ENCODE measurements at places on chromosomes 3 and 15.

DNA sequence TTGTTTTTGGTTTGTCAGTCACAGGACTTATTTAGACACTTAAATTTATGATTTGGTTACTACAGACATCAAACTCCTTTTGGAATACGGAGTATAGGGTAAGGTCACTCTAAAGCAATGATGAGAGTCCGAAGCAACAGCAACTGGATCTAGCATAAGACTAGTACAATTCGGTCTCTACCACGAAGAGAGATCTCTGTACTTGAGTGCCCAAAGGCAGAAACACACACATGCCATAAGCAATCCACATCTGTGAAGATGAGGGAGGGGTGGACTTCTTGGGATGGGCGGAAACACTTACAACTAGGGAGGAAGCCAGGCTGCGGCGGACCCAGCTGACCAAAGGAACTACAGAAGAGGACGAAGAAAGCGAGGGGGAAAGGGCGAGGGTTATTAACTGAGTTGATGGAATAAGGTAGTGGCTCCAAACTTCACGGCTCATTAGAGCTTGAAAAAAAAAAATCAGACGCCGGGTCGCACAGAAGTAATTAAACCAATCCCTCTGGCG, 595 bp downstream of the DPH6 start:
- DNase-seq: peak; percentile 7

DNA sequence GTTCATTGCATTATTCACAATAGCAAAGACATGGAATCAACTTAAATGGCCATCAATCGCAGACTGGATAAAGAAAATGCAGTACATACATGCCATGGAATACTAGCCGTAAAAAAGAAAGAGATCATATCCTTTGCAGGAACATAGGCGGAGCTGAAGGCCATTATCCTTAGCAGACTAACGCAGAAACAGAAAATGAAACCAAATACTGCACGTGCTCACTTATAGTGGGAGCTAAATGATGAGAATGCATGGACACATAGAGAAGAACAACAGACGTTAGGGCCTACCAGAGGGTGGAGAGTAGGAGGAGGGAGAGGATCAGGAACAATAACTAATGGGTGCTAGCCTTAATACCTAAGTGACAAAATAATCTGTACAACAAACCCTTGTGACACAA, 57.9 kb downstream of the RASA2 start:
- DNase-seq: no peak

DNA sequence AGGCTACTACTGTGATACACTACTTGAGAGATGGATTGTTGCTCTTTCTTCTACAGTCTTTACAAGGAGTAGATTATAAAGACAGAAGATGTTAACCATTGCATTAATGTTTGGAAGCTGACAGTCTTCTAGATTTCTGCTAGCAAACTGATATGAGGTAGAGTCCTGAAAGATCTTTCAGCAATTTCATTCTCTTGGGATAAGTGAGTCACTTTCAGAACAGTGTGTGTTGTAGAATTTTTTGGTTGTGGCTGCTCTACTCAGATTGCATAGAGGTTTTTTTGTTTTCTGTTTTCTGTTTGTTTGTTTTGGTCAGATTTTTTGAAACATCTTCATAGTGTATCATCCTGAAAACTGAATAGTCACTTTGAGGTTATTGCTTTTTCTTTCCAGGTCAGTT, 17.1 kb downstream of the TNFSF10 start:
- no peak for DNase-seq

GRCh38 chr3:13282358-13282985, 137.7 kb downstream of the NUP210 start:
- DNase-seq: peak; percentile 62

GRCh38 chr3:2978977-2979732, 131.0 kb downstream of the IL5RA start:
- no peak for DNase-seq

- DNase-seq: no peak
Measured at GRCh38 chr15:28024889-28025250, 74.2 kb downstream of the OCA2 start.

DNA sequence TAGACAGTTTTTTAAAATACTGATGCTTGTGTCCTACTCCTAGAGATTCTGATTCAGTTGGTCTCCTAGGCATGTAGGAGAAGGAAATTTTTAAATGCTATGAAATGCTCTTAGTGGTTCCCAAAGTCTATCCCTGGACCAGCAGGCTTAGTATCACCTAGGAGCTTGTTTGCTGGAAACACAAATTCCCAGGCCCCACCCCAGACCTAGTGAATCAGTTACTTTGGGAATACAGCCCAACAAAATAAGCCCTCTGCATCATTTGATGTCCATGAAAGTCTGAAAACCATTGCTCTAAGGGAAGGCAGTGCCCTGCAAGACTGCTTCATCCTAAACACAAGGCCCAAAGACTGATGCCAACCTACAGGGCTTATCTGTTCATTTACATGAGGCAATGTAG, 36.3 kb downstream of the CCNL1 start:
- no peak for DNase-seq

DNA sequence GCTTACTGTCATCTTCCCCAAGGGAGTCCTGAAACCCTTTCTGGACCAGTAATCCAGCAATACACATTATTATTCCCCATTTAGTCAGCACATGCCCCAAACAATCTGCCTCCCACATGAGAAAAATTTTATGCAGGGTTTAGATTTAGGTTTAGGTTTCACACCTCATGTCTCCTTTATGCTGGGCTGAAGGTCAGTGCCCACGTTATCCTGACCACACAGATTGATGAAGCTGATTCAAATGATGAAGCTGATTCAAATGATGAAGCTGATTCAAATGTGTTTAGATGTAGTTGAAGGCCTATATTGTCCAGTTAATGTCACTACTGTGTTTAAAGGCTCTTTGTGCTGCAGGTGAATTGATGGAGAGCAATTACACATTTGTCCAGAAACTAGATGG, 18.1 kb upstream of the ZBED2 start:
- no peak for DNase-seq

DNA sequence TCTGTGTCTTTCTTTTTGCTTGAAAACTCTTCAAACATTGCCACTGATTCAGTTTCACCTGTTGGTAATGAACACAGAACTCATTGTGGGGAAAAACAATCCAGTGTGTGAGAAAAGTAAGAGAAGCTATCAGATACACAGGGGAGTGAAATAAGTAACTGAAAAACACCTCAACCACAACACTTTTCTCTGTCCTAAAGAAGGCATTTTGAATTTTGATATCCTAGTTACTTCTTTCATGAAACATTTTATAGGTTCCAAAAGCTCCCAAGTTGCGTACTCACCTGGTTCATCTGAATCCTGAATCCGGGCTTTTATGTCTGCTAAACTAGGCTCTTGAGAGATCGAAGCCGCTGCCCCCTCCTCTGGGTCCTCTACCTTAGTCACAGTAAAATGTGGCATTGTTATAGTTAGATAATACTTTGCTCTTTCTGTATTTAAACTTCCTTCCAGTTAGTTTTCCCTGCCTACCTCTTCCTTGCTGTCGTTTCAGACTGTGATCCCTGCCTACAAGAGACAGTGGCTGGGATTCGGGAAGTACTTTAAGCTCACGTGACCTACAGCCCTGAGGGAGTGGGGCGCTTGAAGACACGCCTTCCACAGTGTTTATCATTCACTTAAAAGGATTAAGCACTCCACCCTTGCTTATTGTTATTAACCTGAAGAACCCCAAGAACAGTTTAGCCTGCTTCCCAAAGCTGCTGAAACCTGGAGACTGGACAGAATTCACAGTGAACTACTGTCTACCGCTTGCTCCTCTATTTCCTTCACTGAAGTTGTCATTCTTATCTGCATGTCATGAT, 19.1 kb downstream of the SLC12A6 start:
- DNase-seq: peak; percentile 34

- no peak for DNase-seq
Measured at GRCh38 chr15:89389841-89390603, 55.4 kb upstream of the POLG start.

DNA sequence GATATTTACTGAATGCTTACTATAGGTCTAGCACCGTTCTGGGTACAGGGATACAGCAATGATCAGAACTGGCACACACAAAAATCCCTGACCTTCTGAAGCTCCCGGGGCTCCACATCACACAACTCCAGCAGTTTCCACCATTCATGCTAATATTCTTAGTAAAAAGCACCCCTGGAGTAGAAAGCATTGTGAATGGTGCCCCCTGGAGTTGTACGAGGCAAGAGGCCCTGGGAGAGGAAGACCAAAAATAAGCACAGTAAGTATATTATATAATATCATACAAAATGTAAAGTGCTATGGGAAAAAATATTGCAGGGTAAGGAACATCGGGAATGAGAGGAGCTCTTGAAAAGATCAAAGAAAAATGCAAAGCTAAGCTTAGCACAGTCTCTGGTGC, 790 bp upstream of the SRGAP3 start:
- DNase-seq: no peak

- DNase-seq: no peak
Measured at GRCh38 chr3:179309225-179310078, 13.4 kb upstream of the ZNF639 start.

GRCh38 chr15:66838671-66839239, 136.7 kb downstream of the SMAD6 start:
- peak; percentile 35 for DNase-seq

- DNase-seq: no peak
Measured at GRCh38 chr3:127535901-127536829, 54.4 kb downstream of the TPRA1 start.

GRCh38 chr15:69389426-69389825, 24.7 kb upstream of the KIF23 start:
- no peak for DNase-seq

- no peak for DNase-seq
Measured at GRCh38 chr3:126013751-126014156, 44.8 kb downstream of the ROPN1B start.

All from GM13977 (cell line).